ENCODE measurements at places on chromosomes 13 and 19.

DNA sequence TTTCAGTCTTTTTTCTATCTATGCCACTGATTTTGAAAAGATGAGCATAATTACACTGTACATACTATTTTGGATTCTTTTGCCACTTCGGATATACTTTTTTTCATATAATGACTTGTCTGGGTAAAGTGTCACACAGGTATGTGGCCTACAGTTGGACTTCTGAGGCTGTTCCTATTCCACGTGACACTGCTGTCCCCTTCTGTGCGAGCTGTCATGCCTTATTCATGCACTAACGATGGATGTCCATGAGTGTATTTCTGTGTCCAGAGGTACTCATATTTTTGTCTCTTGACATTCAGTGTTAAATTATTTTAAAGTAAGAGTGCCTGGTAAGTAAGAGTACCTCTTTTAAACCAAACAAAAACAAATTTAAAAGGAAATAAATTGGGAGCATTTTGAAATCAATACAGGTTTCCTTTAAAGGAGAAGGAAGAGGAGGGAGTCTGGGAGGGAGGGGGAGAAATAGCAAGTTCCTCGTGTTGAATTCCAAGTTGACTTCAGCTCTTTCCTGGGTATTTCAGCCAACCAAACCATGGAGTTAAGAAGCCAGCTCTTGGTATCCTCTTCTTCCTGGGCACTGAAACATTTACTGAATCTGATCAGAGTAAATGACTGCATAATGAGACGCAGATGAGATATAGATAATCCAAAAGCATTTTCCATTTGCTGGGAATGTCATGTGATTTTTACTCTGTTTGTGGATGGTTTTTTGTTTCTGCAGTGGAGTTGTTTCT is 61.3 kb downstream of the TNFRSF19 start:
- DNase-seq: no peak

GRCh38 chr13:111899714-111900389 is 167.1 kb upstream of the SOX1 start:
- DNase-seq: no peak

GRCh38 chr13:107102676-107103075 is 534.7 kb upstream of the ARGLU1 start:
- DNase-seq: no peak

- DNase-seq: no peak
Measured at GRCh38 chr13:111856571-111856970, 210.4 kb upstream of the SOX1 start.

GRCh38 chr19:2978772-2979171 is 1.4 kb downstream of the TLE6 start:
- no peak for DNase-seq

GRCh38 chr19:2560369-2560768 is 84.4 kb downstream of the GADD45B start:
- DNase-seq: no peak

All from astrocyte (in vitro differentiated cells and primary cell).